ENCODE measurements at places on chromosomes 7 and 10.

- peak; percentile 3 for DNase-seq
These were observed 67.9 kb upstream of the PDZD8 start for GRCh38 chr10:117442944-117443685.

- DNase-seq, result no peak
These were observed 42.3 kb downstream of the JMJD1C start for GRCh38 chr10:63423494-63423893.

GRCh38 chr10:97200616-97201015, 14.9 kb upstream of the SLIT1 start:
- DNase-seq, result no peak

DNA sequence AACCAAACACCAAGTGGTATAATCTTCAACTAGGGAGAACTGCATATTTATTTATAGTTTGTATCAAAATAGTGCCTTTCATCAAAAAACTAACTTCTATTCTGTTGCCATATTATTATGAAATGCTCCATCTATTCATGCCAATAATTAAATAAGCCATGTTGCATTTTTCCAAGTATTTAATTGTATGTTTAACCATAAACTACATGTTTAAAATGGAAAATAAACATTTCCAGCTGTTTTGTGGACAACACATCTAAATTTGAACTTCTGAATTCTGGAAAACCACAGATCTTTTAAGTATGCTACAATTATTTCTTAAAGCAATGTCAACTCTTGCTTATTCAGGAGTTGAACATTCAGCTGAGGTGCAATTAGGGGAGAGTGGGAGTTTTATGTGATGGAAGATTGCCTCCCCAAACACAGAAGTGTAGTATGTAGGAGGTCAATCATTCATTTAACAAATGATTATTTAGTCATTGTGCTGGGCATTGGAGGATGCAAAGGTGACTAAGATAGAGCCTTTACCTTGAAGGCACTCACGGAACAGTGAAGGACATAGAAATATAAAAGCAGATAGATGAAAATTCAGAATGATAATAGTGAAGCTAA, 80.7 kb upstream of the PPP1R3C start:
- DNase-seq, result no peak

- DNase-seq, result no peak
These were observed 80.9 kb upstream of the DYNC1I1 start for GRCh38 chr7:95691464-95691863.

DNA sequence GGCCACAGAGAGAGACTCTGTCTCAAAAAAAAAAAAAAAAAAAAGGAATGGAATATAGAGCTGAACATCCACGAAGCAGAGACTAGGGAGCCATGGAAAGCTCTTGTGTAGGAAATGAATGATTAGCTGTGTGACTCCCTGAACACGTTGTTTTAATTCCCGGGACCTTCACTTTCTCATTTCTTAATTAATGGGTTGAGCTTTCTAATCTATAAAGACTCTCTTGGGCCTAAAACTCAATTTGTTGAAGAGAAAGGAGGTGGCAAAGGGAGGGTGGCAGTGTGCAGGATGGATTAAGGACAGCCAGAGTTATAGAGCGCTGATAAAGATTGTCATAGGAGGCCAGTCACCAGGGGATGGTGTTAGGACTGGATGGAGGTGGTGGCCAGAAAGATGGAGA, 48.0 kb downstream of the CYCS start:
- no peak for DNase-seq

DNA sequence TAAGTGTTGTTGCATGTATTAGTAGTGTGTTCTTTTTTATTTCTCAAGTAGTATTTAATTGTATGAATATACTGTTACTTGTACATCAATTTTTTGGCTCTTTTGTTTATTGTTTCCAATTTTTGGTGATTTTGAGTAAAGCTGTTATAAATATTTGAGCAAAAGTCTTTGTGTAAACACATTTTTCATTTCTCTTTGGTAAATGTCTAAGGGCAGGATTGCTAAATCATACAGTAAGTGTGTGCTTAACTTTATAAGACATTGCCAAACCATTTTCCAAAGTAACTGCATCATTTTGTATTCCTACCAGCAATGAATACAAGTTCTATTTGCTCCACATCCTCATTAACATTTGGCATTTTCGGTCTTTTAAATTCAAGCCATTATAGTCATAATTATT, 92.8 kb downstream of the ICA1 start:
- DNase-seq, result no peak

- no peak for DNase-seq
These were observed 523.0 kb upstream of the ANKRD30A start for GRCh38 chr10:36602374-36602773.

DNA sequence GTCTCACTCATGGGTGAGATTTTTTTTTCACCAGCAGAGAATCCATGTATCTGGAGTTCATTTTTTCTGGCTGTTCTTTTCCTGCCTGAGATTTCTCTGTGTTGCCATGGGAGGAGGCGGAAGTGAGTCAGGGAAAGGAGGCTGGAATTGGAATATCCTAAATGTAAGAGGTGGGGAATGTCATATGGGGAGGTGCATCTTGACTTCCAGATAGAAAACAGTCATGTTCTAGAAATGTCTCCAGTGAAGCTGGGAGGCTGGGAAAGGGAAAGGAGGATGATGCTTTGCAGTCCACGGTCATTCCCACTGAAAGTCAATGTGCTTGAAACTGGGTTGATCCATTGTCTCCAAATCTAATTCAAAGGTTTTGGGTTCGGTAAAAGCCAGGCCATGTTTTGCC, 39.7 kb upstream of the HPS1 start:
- DNase-seq, result no peak

GRCh38 chr7:157436076-157436475, 99.3 kb downstream of the DNAJB6 start:
- DNase-seq, result no peak

DNA sequence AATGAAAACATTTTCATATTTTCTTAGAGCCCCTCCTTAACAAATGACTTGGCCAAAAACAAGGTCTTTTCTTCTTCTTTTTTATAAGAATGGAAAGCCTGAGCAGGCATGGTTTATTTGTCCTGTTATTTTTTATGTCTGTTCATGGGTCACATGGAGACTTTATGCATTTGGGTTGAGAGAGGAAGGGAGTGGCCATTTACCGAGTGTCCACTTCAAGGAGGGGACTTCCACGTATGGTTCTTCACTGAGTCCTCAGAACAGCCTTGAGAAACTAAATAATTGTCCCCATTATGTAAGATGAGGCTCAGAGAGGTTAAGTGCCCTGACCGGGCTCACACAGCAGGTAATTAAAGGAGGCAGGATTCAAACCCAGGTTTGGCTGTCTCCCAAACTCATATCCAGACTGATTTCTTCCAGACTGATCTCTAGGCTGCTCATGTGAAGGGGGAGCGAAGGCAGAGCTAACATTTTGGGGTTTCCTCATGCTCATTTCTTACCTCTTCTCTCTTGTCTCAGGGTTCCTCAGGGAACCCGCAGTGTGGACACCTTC, 82.2 kb downstream of the CDH23 start:
- no peak for DNase-seq

DNA sequence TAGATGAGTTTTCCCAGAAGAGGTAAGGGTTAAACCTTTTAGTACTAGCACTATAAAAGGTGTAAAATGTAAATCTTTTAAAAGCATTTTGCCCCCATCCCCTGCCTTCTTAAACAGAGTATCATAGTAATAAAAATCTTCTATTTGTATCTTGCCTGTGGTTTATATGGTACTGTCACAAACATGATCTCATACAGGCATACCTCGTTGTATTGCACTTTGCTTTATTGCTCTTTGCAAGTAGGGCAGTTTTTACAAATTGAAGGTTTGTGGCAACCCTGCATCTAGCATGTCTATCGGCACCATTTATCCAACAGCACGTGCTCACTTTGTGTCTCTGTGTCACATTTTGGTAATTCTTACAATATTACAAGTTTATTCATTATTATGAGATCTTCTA, 198.8 kb upstream of the YAE1 start:
- no peak for DNase-seq

GRCh38 chr10:19014498-19014897, 34.1 kb upstream of the MALRD1 start:
- DNase-seq, result no peak

GRCh38 chr7:31487476-31487875, 26.4 kb upstream of the ITPRID1 start:
- DNase-seq, result no peak

DNA sequence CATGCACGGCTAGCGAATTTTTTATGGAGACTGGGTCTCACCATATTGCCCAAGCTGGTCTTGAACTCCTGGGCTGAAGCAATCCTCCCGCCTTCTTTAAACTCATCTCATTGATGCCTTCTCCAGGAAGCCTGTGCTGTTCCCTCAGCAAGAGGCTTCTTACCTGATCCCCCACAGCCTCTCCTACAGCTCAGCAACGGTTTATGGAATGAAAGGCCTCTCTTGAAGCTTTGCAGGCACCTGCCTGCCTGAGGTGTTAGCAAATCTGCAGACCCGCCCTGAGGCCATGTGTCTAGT, 468 bp upstream of the TRIM56 start:
- no peak for DNase-seq

DNA sequence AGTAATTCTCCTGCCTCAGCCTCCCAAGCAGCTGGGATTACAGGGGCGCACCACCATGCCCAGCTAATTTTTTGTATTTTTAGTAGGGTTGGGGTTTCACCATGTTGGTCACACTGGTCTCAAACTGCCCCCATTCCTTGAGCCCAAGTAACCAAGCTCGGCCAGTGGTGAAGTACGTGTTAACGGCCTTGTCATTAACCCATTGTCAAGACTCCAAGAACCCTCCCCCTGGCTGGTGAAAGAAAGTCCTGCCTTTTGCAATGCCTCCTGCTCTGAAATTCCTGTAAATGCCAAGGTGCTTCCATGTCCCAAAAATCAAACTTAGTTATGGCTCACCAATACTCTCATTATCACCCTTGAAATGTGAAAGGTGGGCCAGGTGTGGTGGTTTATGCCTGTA, 18.8 kb upstream of the SEPHS1 start:
- DNase-seq, result no peak

GRCh38 chr7:30135301-30136116, 723 bp downstream of the MTURN start:
- peak; percentile 33 for DNase-seq

DNA sequence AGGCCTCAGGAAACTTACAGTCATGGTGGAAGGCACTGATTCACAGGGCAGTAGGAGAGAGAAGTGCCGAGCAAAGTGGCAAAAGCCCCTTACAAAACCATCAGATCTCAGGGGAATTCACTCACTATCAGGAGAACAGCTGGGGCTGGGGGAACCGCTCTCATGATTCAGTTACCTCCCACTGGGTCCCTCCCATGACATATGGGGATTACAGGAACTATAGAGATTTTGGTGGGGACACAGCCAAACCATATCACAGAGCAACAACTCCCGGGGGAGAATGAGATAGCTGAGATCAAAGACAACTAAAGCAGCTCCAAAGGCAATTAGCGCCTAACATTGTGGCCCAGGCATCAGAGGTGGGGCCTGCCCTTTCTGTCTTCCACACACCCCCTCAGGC, 85.4 kb upstream of the VOPP1 start:
- DNase-seq, result no peak

DNA sequence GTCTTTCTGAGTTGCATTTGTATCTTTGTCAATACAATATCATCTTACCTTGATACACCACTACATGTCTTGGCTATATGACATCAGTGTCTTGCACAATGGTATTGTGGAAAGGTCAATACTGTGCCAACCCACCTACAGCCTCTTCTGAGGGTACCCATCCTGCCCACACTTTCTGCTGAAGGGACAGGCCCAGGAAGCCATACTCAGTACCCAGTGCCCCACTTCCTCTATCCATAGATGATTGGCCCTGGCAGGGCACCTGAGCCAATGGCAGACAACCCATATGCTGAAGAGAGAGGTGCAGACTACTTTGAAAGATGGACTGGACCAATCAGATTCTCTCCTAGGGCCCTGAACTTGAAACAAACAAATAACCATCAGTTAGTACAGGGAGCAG, 152.0 kb upstream of the ADO start:
- no peak for DNase-seq

DNA sequence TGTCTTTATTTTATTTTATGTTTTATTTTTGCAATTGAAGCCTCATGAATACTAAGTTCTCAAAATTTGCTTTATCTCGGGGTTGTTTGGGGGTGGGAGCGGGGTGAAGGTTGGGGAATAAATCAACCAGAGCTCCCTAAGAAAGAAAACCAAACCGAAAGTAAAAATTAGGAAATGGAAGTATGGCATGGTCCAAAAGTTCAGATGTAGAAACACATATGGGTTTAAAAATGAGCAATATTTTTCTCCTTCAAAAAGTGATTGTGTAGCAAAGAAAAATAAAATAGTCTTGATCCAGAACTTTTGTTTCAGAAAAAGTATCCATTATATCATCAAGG, 177.4 kb upstream of the PLXDC2 start:
- DNase-seq, result no peak

DNA sequence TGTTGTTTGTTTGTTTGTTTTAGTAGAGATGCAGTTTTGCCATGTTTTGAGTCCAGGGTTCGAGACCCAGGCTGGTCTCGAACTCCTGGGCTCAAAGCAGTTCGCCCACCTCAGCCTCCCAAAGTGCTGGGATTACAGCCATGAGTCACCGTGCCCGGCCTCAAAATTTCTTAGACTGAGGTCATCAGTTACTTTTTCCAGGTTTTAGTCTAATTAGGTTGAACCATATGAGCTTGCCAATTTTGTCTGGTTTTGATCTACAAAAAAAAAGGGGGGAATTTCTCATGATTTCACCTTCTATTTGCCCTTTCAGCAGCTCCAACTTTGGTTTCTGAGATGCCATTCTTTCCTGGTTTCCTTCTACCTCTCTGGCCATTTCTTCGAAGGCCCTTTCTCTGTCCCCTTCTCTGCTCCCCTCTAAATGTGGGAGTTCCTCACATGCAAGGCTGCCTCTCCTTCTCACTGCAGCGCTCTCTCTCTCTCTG, 5.5 kb downstream of the CUEDC2 start:
- no peak for DNase-seq

GRCh38 chr7:37482953-37483352, 34.3 kb upstream of the ELMO1 start:
- DNase-seq, result no peak

DNA sequence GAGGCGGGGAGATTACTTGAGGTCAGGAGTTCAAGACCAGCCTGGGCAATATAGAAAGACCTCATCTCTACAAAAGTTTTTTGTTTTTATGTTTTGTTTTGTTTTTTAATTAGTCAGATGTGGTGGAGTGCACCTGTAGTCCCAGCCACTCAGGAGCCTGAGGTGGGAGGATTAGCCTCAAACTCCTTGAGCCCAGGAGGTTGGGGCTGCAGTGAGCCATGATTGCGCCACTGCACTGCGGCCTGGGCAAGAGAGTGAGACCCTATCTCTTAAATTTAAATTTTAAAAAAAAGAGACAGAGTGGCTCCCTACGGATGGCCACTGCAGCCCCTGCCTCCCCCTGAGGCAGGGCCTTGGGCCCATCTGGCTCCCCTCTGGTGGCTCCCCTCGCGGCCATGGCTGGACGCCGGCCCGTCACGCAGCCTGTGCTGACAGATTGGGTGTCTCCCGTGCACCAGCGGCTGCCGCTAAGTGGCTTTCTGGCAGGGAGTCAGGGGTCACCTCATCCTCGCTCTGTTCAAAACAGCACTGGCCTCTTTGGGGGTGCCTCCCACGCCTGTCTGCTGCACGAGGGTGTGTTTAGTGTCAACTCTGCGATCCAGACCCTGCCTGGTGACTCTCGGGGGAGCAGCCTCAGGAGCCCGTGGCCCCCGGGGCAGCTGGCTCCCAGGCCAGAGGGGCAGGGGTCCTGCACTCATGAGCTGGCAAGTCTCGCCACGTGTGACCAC, 44.4 kb upstream of the ELN start:
- DNase-seq, result no peak

- DNase-seq, result no peak
These were observed 29.6 kb downstream of the ANKRD16 start for GRCh38 chr10:5860066-5860465.

- no peak for DNase-seq
These were observed 149.0 kb upstream of the STEAP4 start for GRCh38 chr7:88455696-88456095.
